Mucosa of descending colon (tissue), 3 donors: ENCODE measurements at places on chromosomes 3 and 15.

DNA sequence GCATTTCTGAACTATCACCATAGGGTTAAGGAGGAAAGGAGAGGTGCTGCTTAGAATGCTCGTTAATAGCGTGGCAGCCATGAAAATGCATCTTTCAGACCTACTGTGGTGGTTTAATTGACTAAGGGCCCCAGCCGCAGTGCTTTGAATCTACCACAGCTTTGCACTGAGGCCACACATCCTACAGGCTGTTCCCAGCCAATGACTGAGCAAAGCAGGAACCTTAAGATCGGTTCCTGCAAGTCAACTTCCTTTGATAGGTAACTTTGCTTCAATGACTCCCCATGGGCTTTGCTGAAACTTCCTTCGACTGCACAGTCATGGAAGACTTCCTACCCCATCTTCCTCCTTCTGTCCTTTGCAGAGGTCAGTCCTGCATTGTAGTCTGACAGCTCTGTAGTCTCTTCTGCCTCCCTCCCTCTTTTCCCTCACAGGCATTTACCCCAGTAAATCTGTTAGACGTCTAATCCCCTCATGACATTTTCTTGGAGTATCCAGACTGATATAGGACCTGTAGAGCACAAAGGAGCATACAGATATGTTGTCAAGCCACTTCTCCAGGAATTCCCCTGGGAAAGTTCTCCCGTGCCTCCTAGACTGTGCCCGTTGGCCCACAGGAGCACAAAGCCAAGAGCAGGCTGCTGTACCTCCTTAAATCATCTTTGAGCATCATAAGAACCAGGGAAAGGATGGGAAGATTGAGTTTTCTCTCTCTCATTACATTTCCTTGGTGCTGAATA lies 2.6 kb upstream of the BCL2A1 start:
- DNase-seq, result no peak

DNA sequence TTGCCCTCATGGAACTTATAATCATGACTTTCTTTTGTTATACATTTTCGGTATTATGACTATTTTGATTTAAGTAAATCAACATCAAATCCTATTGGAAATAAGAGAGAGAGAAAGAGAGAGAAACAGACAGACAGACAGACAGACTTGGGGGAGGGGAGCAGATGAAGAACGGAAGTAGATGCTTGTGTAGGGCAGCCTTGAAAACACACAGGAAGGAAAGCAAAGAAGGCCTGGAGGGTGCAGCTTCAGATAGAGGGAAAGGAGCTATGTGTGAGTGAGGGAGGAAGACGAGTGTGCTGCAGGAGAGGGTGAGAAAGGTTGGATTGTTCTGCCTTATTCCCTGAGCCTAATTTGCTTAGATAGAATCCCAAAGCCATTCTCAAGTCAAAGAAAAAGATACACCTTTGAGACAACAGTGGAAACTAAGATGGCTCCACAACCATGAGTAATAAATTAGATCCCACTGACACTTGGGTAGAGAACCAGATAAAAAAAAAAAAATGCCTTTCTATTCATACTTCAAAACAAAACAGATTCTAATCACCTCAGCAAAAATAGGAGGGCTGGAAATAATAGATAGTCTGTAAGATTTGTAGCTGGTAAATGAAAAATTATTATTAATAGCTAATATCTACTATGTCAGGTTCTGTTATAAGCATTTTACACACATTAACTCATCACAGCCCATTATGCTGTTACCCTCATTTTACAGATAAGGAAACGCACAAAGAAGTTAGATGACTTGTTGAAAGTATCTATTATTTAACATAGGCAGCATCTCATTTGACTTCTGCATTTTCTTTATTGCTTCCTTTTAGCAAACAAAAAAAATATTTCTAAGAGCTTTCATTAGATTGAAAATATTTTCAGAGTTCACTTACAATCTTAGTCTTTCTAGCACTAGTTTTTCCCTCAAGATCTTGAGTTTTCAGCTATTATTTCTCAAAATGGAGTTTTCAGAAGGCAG lies 214.1 kb downstream of the TNIK start:
- DNase-seq, result no peak

- no peak for DNase-seq
Observed at GRCh38 chr3:31439890-31440750, 92.6 kb upstream of the STT3B start.

DNA sequence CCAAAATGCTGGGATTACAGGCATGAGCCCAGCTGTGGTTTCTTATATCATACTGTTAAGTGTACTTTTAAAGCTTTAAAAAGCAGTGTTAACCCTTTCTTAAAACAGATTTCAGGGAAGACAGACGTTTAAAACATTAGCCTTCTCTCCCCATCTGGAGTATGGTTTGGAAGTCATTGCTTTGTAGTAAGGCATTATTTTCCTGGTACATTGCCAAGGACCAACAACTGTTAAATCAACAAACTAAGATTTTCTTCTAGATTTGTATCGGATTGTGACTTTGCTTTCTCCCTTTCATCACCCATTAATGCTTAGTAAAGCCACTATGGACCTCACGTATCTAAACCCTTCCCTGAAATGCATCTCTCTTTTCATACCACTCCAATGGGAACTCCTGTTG lies 50.5 kb downstream of the UBE2E1 start:
- DNase-seq, result no peak

GRCh38 chr3:37997791-37998370 lies 7.3 kb downstream of the VILL start:
- DNase-seq, result peak; percentile 67

- DNase-seq, result peak; percentile 14
Observed at GRCh38 chr3:53142986-53143385, 12.8 kb upstream of the RFT1 start.

DNA sequence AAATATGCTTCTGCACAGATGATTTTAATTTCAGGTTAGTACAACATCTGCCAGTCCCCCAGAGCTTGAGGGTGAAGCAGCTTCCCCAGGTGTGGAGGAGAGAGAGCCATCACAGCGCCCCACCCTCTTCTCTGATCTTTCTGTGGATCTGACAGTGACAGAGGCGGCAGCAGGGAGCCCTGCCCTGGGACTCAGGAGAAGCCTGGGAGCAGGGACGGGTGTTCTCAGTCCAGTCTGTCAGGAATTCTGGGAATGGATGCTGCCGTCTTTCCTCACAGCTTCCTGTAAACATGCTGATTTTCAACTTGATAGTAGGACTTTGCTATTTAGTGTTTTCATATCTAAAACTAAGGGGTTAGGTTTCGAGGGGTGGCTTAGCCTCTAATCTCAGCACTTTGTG lies 11.4 kb upstream of the RAB8B start:
- no peak for DNase-seq

DNA sequence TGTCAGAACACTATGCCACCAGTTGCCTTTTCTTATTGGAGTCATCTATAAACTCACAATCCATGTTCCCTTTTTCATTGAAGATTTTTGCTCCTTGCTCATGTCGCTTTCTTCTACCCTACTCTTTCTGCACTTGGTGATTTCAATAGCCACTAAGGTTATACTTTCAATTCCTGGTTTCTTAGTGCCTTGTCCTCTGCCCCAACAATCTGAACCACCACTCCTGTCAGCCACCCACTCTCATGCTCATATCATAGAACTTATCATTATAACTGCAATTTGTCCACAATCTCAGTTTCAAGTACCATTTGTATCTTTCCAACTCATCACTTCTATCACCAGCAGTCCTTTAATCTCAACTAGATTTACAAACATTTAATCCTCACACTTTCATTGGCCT lies 10.0 kb upstream of the GRAMD1C start:
- no peak for DNase-seq

DNA sequence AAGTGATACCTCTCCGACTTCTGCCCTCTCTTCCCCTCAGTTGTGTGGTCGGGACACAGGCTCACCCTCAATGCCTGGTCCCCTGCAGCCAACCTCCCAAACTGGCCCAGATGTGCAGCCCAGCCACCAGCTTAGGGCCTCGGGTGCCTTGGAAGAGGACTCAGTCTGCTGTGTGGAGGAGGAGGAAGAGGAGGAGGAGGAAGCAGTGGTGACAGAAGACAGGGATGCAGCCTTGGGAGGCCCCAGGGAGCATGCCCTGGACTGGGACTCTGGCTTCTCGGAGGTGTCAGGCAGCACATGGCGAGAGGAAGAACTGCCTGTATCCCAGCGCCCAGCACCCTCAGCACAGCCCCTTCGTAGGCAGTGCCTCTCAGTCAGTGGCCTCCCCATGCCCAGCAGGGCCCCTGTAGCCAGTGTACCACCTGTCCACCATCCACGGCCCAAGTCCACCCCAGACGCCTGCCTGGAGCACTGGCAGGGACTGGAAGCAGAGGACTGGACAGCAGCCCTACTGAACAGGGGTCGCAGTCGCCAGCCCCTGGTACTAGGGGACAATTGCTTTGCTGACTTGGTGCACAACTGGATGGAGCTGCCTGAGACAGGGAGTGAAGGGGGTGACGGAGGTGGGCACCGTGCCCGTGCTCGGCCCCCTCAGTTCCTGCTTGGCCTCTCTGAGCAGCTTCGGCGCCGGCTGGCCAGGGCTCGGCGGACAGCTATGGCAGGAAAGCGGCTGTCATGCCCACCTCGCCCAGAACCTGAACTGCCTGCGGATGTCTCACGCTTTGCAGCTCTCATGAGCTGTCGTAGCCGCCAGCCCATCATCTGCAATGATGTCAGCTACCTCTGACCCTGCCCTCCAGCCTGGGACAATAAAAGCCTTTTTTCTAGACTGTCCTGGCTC lies 1.3 kb downstream of the INKA1 start:
- DNase-seq, result peak; percentile 64
